ENCODE measurements at places on chromosomes 11 and 22.

- peak; percentile 94 for DNase-seq
Observed at GRCh38 chr11:77191823-77192495, 63.9 kb downstream of the MYO7A start.

DNA sequence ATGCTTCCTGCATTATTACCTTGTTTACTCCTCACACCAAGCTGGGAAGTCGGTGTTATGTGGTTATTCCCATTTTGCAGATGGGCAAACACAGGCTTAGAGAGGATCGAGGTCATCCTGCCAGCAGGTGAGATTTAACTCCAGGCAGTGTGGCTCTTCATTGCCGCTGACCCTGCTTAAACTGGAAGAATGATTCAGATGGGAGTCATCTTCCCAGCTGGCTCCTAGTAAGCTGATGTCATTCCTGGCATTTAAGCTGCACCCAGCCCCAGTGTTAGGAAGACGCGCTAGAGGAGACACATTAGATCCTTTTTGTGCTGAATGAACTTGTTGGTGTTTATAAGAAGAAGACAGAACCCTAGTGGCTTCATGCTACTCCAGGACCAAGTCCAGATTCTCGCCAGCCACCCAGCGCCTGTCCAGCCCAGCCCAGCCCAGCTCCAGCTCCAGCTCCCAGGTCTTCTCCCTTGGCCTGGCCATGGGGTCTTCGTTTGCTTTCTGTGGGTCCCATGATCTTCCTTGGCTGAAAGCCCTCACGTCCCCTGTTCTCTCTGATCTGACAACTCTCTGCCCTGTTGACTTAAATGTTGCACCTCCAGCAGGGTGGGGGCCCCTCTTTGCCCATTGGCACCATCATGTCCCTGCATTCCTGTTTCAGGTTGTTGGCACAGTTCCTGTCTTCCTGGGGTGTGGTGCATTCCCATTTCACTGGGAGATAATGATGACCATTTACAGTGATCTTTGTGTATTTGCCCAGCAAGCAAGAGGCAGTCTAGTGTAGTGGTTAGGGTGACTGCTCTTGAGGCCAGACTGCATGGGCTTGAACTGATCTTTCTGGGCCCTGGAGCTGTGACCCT, 13.6 kb downstream of the PARVB start:
- peak; percentile 55 for DNase-seq

DNA sequence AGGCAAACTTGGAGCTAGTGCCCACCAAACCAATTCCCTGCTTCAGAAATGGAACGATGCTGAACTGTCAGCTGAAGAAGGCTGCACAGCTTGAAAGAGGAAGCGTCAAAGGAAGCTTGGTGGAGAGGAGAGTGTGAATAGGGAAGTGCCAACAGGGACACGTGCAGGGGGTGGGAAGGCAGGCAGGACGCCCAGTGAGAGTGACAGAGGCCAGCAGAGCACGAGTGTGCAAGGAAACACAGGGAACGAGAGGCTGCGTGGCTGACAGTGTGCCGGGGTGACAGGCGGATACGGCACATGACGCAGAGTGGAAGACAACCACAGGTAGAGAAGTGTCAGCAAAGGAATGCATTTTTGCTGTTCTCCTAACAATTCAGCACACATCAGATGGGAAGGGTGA, 196.4 kb downstream of the LARGE1 start:
- DNase-seq = peak; percentile 31

DNA sequence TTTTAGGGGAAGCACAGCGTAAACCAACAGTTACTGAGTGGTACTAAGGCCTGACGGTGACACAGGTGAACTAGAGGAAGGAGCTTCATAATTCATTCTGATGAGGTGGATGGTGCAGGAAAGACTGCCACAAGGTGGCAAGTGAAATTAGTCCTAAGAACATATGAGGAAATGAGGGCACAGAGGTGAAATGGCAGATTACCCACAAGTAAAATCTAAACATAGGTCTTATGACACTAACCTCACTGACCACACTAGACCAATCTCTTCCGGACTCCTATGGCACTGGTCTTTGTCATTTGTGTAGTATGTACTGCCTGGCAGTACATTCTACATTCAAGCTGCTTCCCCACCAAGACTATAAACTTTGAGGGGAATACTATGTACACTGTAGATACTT, 20.2 kb downstream of the GAB2 start:
- no peak for DNase-seq

- DNase-seq = no peak
Observed at GRCh38 chr11:32436751-32437494, 1.6 kb upstream of the WT1 start.

DNA sequence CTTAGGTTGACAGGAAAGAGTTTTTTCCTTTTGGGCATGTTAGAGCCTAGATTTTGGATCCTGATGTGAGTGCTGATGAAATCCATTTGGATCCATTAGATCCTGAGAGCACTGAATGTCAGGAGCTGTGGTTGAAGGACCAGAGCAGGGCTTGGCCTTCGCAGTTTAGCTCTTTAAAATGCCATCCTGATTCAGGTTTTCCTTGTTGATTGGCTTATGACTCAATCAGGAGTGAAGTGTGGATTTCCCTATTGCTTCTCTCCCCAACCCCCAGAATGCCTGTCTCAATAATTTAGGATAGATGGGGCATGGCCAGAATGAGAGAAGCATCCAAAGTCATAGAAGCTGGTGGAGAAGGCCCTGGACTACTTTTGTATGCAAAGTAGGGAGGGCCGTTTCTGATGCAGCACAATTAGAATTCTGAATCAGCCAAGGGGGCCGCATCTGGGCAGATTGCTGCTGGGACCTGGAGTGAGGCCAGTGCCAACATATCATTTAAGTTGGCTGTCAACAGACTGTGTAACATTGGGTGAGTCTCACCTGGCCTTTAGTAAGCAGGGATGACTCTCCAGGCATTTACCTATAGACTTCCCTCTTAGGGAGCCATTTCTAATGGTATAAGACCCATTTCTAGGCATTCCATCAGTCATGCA, 80.5 kb downstream of the TEAD1 start:
- no peak for DNase-seq

- no peak for DNase-seq
Observed at GRCh38 chr11:96267496-96268032, 75.4 kb downstream of the MAML2 start.

DNA sequence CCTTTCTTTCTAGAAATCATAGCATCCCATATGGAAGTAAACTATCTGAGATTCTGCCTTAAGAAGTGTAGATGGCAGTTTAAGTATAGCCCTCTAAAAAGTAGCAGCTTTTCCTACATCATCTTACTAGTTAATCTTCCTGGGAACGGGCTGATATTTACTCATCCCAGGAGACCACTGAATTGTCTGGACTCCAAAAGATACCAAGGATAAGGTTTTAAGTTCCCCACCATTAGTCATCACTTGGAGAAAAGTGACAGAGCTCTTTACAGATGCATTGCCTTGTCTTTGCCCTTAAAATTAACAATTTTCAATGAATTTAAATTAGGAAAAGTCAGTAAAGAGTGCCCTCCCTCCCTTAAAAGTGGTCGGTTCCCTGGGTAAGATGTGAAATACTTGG, 129.5 kb downstream of the MAML2 start:
- DNase-seq = no peak

DNA sequence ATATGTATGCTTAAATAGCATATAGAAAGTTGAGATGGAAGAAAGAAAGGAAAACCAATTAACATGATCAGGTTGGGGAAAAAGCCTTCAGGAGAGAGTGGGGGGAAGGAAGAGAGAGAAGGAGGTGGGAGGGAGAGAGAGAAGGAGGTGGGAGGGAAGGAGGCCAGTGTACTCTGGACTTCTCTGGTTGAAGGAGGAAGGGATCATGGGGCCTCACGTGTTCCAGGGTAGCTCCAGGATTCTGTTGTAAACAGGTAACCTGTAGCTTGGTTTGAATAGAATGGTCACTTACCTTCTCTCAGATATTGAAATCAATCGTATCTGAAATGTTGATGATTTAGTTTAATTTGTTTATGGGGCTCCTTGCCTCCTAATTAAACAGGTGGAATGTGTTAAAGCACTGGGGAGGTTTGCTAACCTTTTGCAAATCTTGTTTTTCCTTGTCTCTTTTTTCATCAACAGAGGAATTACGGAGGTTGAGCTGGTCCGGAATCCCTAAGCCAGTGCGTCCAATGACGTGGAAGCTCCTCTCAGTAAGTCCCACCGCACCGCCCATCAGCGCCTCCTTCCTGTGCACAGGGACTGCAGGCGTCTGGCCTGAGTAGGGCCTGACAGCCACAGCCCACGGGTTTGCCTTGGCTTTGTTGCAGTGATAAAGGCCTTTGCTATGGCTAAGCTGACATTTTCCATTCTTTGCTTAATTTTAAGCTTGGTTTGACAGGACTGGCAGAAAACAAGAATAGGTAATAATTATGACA, 115.9 kb downstream of the TBC1D22A start:
- peak; percentile 19 for DNase-seq

GRCh38 chr11:68282141-68282860, 10.5 kb upstream of the C11orf24 start:
- no peak for DNase-seq

GRCh38 chr11:125062931-125063428, at the start of gene SLC37A2:
Gene SLC37A2 (plus strand): TSS chr11:125063305. CDS start chr11:125063368, 63 bp downstream.
- DNase-seq = peak; percentile 68

GRCh38 chr11:117679461-117679860, 117.6 kb downstream of the DSCAML1 start:
- no peak for DNase-seq

- DNase-seq = no peak
Observed at GRCh38 chr11:120688163-120688562, 176.6 kb downstream of the GRIK4 start.

DNA sequence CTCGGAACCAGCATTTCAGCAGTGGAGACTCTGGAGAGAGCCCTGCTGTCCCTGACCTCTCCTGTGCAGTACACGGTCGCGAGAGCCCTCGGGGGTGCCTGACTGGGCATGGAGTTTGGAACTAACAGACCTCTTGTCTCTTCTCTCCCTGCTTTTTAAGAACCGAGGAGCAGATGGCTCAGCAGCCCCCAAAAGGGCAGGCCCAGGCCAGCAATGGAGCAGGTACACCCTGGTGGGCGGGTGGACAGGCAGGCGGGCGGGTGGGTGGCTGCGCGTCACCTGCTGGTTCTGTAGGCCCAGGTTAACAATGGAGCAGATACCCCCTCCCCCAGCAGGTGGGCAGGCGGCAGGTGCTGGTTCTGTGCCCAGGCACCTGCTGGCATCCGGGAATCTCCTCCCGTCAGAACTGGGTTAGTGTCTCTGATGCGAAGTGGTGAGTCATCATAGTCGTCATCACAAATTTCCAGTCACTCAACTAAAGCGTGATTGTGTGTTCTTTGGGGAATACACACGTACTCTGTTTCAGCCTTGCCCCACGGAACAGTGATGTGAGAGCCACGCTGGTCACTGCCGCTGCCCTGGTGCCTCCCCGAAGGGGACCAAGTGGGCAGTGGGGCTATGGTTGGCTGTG, 41.1 kb downstream of the GRAMD4 start:
- no peak for DNase-seq

GRCh38 chr11:115706626-115707135, 202.5 kb upstream of the CADM1 start:
- DNase-seq = no peak

DNA sequence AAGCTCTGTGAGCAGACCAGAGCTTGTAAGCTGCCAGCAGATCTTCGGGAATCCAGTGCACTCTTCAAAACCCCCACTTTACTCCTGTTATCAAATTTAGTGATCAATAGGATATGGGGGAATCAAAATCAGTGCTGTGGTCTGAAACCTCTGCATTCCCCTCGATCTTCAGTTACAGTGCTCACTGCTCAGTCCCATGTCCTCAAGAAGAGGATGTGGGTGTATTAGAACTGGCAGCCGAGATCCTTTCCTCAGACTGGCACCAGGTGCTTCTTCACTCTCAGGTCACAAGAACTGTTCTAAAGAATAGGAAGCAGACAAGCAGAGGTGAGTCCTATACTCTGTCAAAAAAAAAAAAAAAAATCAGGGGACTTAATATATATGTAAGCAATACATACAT, 15.3 kb upstream of the MAML2 start:
- no peak for DNase-seq

DNA sequence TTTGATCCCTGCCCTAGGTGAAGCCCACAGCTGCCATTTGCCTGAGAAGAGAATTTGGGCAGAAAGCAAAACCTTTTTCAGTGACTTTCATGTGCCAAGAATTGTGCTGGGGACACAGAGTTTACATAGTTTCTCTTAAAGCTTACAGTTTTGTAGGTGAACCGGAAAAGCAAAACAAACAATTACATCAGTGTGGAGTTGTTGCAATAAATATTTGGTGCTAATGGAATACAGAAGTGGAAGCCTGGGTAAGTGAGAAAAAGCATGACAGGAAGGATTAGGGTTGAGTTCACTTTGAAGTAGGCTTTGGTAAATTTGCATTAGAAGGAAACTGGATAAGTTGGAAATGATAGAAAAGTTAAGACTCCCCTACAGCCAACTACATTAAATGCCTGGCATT, 82.7 kb downstream of the RASSF10 start:
- DNase-seq = no peak

- no peak for DNase-seq
Observed at GRCh38 chr11:75920848-75921247, 105.8 kb downstream of the UVRAG start.

GRCh38 chr11:19931141-19931770, 218.6 kb downstream of the NAV2 start:
- no peak for DNase-seq

DNA sequence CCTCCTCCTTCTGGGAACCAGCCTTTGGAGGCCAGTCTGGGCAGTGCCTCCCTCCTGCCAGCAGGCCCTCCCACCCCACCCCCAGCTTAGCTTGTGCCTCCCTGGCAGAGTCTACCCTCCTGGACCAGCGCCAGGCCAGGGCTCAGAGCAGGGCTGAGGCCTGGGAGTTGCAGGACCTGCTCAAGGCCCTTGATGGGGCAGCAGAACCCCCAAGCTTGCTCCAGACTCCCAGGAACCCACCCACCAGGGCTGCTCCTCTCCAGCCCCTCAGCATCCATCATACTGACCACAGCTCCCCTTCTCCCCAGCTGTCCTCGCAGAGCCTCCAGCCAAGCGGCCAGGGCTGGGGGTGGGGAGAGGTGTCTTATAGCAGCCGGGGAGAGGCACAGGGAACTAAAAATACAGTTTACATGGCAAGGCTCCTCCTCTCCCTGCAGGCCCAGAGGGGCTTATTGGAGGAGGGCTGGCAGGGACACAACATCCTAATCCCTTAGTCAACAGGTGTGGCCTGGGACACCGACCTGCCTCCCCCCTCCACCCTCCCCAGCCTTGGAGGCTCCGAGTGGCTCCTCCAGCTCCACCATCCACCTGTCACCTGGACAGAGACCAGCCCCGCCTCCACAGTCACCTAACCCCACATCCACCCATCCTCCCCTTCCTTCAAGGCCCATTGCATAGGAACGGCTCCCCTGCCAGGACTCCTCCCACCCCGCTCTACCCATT, 5.2 kb upstream of the MB start:
- DNase-seq = peak; percentile 96

DNA sequence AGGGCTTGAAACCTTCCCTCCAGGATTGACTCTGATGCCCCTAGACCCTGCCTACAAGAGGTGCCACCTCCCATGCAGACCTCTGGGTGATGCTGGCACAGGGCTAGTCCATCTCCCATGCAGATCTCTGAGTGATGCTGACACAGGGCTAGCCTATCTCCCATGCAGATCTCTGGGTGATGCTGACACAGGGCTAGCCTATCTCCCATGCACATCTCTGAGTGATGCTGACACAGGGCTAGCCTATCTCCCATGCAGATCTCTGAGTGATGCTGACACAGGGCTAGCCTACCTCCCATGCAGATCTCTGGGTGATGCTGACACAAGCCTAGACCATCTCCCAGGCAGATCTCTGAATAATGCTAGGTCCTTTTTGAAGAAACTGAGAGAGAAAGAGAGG, 321.7 kb downstream of the NTM start:
- no peak for DNase-seq

- DNase-seq = no peak
Observed at GRCh38 chr11:67642173-67643120, 2.9 kb upstream of the TBX10 start.

GRCh38 chr22:37734964-37735451, 38.2 kb downstream of the TRIOBP start:
- peak; percentile 64 for DNase-seq

Measured in PC-9 (cell line).